ENCODE measurements at places on chromosomes 1 and 21.

DNA sequence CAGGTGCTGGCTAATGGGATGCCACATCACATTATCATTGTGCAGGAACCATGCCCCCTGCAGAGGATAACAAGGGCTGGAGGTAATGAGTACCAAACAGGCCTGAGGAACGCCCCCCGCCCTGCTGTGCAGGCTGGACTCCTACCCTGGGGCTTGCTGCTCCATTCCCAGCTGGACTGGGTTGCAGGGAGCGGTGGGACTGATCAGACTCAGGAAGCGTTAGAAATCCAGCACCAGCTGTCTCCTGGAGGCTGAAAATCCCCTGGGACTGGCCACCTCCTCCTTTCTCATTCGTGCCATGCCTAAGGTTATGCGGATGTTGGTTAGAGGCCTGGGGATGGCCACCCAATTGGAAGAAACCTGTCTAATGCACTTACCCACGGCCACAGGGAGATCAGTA lies 36.9 kb upstream of the POU3F1 start:
- DNase-seq: no peak

- DNase-seq: no peak
Measured at GRCh38 chr1:25908161-25908560, 1.9 kb upstream of the STMN1 start.

DNA sequence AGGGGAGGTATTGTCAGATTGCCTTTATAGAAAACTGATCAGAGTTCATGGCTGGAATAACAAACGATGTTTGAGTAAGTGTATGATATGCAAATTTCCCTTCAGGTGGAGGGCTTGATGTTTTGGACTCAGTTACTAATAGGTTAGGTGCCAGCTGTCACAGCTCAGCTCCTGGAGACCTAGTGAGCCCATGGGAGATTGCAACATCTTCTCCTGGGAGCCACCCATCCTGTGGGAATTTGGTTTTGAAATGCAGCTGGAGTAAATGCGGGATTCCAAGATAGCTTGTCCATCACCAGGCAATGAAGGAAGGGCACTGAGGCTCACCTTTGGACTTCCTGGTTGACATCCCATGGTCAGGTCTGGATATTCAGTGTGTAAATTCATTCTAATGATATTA lies 211.4 kb upstream of the NRIP1 start:
- DNase-seq: no peak

GRCh38 chr1:178620584-178621475 lies 104.2 kb upstream of the RALGPS2 start:
- no peak for DNase-seq

GRCh38 chr21:46456750-46457149 lies 1.9 kb upstream of the DIP2A start:
- no peak for DNase-seq

DNA sequence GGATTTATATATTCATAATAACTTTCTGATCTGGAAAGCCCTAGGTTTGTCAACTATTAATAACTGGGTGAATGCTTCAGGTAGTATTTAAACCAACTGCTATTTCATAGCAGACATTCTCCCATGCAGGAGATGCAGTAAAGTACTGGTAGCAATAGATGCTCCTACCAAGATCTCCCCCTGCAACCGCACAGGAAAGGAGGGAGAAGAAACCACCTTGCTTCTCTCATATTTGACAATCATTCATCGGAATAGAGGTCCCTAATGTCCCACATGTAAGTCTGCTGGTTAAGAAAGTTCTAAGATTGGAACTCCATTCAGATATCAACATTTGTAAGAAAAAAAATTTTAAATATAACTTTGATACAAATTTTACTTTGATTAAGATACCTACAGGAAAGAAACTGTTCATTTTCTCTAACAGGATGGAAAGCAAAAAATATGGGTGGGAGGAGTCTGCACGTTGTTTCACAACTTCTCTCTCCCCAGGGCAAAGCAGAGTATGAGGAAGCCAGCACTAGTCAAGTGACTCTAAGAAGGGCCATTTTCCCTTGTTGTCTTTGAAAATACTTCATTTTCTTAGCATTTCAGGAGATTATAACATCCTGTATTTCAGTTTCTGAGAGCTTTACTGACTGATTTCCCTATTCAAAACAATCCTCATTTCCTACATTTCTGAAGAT lies at the start of gene PYHIN1:
PYHIN1 (plus strand) TSS at position 498 of the 683 bp plus-strand sequence. CDS start 5,359 bp downstream, outside the sequence.
- DNase-seq: no peak

- no peak for DNase-seq
Measured at GRCh38 chr1:26081267-26082019, 14.0 kb upstream of the TRIM63 start.

GRCh38 chr1:96291468-96291867 lies 430.1 kb upstream of the PTBP2 start:
- DNase-seq: no peak

- no peak for DNase-seq
Measured at GRCh38 chr1:212722270-212722957, 22.8 kb upstream of the BATF3 start.

DNA sequence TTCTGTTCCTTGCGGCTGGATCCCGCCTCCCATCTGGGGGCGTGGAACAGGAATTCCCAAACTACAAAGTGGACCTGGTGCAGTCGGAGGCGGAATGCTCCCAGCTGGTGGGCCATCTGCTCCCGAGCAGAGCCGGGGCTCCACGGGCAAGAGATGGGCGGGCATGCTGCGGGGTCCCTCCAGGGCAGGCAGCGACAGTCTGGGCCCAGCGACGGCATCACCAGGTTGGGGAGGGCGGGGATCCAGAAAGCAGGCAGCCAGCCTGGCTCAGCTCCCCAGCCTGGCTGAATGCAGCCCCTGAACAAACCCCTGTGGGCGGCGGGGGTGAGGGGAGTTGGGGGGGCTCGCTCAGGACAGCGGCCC lies 3.6 kb downstream of the MEGF6 start:
- no peak for DNase-seq

- DNase-seq: no peak
Measured at GRCh38 chr1:205343431-205344065, 13.2 kb downstream of the KLHDC8A start.

GRCh38 chr1:179813626-179814545 lies 63.7 kb downstream of the TOR1AIP2 start:
- DNase-seq: no peak

GRCh38 chr1:224168859-224169380 lies 14.1 kb upstream of the DEGS1 start:
- DNase-seq: peak; percentile 42

- DNase-seq: no peak
Measured at GRCh38 chr21:29481641-29482040, 182.9 kb downstream of the BACH1 start.

DNA sequence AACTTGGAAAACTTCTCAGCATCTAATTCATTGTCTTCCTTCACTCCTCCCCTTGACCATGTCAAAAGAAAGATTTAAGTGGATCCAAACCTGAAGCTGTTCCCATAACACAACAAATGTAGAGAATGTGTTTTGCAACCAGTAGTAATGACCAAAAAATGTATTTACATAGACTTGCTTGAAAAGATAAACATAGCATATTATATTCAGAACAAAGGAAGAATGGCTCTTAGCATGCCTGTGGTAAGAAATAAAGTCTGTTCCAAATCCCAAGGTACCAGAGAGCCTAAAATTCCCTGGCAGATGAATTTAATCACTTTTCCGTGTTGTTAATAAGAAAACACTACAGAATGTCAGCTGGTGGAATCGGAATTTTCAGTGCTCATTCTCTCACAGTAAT lies 36.8 kb downstream of the FMO3 start:
- no peak for DNase-seq

- DNase-seq: no peak
Measured at GRCh38 chr1:198054510-198054909, 102.3 kb upstream of the NEK7 start.

DNA sequence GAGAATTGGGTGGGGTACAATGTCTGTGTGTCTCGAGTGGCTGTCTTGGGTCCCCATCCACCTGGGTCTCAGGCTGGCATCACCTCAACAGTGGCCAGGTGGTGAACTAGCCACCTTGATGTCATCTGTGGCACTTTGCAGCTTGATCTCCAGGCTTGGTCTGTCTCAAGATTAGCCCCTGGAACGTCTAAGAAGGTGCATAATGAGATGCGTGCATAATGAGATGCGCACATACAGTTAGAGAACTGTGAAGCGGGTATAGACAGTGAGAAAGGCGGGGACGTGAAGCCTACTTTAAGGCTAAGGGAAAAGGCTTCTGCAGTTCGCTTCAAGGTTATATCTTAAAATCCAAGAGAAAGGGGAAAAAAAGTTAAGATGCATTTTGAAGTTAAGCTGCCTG lies 98.7 kb downstream of the WDR4 start:
- no peak for DNase-seq

DNA sequence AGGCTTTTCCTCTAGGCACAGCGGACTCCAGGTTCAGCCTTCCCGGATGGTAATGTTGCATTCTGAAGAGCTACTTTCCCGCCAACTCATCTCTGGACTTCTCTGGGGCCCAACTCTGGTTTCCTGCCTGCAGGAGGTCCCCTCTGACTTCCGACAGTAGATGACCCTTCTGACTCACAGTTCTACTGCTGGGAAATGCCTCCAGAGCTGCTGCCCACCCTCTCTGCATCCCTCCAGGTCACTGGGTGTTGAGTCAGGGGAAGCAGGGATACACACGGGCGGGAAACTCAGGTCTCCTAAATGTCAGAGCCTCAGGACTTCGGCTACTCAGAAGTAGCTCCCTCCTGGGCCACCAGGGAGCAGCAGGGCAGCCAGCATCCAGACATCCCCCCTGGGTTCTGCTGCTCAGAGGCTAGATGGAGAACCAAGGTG lies 2.1 kb upstream of the KIF21B start:
- DNase-seq: peak; percentile 45

GRCh38 chr1:159250638-159251216 lies 46.1 kb downstream of the ACKR1 start:
- no peak for DNase-seq

DNA sequence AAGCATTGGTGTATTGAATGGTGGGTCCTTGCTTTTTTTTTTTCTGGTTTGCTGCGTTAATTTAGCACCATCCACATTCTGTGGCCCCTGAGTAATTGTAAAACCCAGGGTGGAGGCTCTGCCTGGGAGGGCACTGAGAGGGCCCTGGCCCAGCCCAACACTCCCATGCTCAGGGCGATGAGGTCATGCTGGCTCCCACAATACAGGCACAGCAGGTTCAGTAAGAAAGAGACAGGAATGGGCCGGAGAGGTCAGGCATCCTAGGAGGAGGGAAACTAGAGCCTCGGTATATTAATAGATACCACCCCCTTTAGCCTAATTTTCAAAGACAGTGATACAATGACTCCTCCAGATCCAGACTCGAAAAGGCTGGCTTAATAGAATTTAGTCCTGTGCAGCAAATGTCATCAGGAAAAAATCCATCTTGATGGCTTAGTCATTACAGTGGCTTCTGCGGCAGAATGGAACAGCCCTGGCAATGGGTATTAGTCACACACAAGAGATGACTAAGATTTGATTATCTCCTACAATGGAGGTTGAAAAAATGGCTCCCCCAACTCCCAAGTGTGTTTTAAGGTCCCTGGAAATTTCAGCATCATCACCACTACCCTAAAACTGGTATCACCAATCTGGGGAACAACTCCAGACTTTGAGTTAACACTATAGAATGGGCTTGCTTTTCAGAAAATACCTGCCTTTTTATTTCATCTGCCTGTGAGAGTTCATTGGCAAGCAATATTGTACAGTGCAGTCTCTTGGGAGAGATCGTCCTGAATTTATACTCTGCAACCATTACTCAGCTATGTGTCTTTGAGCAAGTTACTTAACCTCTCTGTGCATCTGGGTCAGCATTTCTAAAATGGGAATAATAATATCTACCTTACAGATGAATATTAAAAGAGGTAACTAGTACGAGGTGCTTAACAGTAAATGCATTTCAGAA lies 43.9 kb upstream of the LYST start:
- DNase-seq: no peak

DNA sequence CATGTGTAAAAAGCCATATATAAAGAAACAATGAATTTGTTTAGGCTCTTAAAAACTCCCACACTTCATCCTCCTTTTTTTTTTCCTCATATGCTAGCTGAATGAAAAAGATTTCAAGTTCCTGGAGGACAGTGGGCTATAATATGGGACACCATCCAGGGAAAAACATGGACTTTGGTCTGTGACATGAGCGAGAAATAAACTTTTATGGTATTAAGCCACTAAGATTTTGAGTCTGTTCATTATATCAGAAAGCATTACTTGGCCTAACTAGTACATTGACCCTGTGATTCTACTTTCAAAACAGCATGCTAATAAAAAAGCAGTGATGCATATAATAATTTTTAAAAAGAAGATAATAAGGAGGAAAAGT lies 392.3 kb upstream of the CAMK1G start:
- DNase-seq: no peak

- no peak for DNase-seq
Measured at GRCh38 chr1:108639899-108640560, 20.9 kb downstream of the HENMT1 start.

DNA sequence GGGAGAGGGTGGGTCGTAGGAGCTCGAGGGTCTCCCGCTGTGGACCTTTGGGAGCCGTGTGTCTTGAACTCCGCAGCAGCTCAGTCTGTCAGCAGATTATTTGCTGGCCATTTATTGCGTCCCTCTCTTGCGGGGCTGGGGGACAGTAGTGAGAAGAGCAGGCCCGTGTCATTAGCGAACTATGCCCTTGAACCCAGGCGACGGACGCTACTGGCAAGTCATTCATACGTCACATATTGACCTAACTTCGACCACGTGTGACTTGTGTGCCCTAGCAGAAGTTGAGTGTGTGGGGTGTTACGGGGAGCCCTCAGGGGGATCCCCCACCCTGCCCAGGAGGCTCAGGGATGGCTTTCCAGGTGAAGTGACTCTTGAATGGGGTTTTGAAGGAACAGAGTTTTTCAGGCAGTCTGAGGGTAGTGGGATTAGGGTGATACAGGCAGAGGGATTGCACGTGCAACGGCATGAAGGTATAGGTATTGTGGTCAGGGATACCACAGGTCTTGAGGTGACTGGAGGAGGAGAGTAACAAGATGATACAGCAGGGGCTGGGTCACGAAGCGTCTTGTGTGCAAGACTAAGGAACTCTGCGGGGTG lies 13.0 kb downstream of the RCC1 start:
- DNase-seq: no peak

GRCh38 chr1:169488157-169488556 lies 2.4 kb upstream of the SLC19A2 start:
- no peak for DNase-seq

DNA sequence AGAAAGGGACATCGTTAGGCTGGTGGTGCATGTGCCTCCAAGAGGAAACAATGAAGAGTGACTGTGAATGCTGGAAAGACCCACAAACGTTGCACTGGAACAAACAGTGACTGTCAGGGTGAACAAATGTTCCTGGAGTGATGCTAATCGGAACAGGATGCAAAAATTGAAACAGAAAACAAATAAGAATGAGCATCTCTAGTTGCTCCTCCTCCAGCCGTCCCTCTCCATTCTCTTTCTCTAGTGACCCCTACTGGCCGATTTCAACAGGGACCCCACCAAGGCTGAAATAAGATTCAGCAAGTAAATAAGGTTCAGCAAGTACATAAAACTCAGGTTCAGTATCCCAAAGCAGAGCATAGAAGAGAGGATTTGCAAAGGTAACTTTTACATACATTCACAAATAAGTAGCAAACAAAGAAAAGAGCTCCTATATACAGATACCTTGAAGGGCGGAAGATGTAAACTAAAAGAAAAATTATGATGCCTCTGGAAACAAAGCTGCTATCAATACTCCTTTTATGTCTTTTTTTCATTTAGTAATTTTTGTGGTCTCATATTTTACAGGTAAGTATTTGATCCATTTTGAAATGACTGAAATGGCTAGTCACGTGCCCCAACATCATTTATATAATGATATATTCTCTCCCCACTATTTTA lies 836.1 kb upstream of the ADAMTS5 start:
- peak; percentile 3 for DNase-seq

GRCh38 chr1:70812442-70813109 lies 235.0 kb downstream of the PTGER3 start:
- DNase-seq: no peak

GRCh38 chr1:100628631-100629081 lies 90.7 kb downstream of the GPR88 start:
- DNase-seq: no peak

All from germinal center (tissue), 1 donor.